Naive B cell (primary cell): ENCODE measurements at places on chromosomes 16 and 17. TPM values are rescaled to one million over a fixed set of nuclear protein-coding genes. Genes with fewer than 3 reads are reported as not detected.

Gene ARHGDIG
- not detected for polyA plus RNA-seq

GRCh38 chr17:39699818-39700147 lies at the start of gene ERBB2:
Gene ERBB2 (plus strand): TSS chr17:39700064. CDS start chr17:39700239, 175 bp downstream.
- DNase-seq = no peak

DNA sequence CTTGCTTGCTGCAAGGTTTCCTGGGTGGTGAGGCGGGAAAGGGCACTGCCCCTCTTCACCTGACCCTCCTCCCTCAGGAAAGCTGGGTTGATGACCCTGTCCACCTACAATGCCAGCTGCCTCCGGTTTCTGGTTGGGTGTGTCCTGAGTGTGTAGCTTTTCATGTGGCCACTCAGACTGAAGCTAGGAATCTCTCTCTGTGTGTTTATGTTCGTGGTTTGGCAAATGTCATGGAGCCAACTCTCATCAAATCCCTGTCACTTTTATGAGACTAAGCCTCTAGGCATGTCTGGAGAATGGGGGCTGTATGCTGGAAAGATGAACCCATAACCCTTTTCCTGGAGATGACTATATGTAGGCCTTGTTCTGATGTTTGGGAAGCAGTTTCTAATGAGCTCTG lies 17.1 kb downstream of the PLEKHG4 start:
- DNase-seq = no peak

Gene ABCC12
- polyA plus RNA-seq = not detected

Gene TAT
- polyA plus RNA-seq = not detected

Gene CLEC10A
- polyA plus RNA-seq = not detected

Gene CCL8
- not detected for polyA plus RNA-seq

DNA sequence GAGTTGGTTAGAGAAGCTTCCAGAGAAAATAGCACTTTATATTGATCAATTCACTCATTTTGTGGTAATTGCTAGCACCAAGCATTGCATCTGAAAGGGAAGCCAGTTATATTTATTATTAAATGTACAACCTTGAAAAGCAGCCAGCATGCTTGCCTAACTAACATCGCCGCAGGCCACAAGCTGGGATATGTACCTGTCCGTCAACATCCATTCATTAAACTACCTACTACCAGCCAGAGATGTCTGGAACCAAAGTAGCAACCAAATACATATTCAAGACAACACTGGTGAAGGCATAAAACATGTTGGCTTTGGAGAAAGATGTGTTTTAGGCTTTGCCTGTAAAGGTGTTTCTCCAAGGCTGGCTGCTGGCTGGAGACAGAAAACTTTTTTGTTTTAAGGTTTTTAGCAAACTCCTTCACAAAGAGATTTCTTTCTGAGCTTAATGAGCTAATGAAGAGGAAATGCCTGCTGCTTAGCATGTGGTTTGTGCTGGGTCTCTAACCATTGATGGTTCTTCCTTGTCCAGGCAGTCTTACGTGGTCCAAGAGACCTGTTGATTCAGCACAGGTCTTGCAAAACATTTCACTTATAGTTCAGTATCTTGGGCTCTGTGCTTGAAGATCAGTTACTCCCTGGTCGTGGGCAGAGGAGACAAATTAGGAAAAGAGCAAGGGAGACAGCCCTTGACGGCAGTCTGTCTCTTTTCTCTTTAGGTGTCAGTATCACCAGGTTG lies 3.1 kb downstream of the ITPRIPL2 start:
- no peak for DNase-seq

DNA sequence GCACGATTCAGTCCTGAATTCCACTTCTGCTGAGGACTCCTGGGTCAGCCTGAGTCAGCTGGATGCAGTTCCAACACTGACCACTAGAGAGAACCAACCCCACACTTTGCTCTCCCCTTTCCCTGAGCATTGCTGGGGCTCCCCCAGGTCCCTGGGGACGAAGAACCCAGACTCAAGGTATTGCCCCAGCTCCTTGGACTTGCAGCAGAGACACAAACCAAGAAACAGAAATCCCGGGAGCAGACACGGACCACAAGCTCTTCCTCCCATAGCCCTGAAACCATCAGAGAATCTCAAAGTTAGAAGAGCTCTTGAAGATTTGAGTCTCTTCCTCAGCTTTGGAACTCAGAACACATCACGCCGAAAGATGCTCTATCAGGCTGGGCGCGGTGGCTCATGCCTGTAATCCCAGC lies 678 bp upstream of the GH1 start:
- DNase-seq = peak; percentile 83

GRCh38 chr17:19487024-19487600 lies 46.5 kb upstream of the SLC47A1 start:
- no peak for DNase-seq

Gene SPEM3
- not detected for polyA plus RNA-seq

DNA sequence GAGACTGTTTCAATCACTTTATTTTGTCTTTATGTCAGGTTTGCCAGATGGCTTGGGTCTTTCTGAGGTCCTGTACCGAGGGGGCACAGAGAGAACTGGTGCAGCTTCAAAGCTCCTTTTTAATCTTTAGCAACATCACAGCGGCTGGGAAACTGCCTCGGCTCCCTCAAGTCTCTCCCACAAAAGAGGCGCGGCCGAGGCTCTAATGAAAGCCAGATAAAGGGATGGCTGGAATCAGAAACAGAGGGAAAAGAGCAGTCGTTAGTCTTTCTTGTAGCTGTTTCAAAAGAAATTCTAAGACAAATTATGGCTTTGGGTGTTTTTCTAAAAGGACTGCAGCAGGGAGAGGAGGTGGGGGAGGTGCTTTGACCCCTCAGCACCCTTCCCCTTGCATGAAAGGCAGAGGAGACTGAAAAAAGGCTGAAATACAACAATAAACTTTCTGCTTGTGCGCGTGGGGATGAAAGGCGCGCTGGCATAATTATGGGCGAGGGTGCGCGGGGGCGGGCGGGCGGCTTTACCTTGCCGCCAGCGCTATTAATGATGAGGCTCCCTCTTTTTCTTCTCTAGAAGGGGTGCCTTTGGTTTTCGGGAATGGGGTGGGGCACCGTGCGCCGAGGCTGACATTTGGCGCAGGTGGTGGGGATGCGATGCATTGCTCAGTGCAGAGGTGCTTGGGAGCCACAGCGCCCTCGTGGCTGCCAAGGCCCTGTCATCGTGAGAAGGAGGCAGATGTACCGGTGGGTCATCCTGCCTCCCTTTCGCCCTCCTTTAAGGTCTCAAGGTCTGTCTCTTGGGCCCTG lies 22.3 kb upstream of the BRD7 start:
- no peak for DNase-seq

DNA sequence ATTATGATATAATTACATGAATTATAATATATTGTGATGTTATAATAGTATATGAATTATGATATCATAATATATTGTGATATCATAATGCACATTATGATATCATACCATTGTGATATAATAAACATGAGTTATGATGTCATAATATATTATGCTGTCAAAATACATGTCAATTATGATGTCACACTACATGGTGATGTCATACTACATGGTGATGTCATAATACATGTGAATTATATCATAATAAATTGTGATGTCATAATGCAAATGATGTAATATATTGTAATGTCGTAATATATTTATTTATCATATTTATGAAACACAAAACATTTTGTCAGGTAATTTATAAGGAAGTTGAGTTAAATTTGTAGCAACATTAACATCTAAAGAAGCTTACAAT lies 1950.1 kb downstream of the TP53TG3F start:
- DNase-seq = no peak

Gene SPATA22
- not detected for polyA plus RNA-seq

Gene ADAM11
- polyA plus RNA-seq = 0.13 TPM

DNA sequence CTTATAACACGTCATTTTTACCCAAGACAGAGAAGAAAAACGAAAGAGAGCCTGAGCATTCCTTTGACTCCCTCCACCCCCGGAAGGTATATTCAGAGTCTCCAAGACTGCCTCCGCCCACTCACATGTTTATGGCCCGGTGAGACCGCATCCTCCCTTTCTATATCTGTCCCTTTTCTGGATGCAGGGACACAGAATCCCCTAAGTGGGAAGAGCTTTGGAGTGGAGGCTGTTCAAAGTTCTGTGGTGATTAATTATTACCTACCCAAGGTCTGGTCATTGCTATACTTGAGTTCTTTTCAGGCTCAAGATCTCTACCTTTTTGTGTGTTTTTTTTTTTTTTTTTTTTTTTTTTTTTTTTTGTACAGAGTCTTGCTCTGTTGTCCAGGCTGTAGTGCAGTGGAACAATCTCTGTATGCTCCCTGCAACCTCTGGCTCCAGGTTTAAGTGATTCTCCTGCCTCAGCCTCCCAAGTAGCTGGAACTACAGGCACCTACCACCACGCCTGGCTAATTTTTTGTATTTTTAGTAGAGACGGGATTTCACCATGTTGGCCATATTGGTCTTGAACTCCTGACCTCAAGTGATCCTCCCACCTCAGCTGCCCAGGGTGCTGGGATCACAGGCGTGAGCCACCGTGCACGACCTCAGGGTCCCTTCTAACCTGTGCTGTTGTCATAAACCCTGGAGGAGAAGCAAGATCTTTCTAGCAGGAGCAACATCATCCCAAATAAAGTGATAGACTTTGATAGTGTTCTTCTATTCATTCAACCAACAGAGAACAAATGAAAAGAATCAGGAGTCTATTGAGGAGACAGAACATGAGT lies 407.1 kb downstream of the WWOX start:
- DNase-seq = no peak

Gene KRTAP4-1
- not detected for polyA plus RNA-seq

DNA sequence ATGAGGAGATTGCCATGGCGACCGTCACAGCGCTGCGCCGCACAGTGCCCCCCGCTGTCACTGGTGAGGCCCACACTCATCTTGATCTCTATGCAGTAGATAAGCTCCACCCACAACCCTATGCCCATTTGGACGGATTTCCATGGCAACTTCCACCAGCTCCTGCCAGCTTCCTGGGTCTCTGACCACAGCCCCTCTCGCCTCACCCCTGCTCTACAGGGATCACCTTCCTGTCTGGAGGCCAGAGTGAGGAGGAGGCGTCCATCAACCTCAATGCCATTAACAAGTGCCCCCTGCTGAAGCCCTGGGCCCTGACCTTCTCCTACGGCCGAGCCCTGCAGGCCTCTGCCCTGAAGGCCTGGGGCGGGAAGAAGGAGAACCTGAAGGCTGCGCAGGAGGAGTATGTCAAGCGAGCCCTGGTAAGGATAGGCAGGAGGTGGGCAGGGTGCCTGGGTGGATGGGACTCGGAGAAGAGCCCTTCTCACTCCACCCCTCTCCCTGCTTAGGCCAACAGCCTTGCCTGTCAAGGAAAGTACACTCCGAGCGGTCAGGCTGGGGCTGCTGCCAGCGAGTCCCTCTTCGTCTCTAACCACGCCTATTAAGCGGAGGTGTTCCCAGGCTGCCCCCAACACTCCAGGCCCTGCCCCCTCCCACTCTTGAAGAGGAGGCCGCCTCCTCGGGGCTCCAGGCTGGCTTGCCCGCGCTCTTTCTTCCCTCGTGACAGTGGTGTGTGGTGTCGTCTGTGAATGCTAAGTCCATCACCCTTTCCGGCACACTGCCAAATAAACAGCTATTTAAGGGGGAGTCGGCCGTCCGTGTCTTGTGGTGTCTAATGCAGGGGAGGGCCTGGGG lies 4.3 kb downstream of the ALDOA start:
- DNase-seq = no peak

- no peak for DNase-seq
These were observed 14.6 kb downstream of the SMTNL2 start for GRCh38 chr17:4598776-4599504.

DNA sequence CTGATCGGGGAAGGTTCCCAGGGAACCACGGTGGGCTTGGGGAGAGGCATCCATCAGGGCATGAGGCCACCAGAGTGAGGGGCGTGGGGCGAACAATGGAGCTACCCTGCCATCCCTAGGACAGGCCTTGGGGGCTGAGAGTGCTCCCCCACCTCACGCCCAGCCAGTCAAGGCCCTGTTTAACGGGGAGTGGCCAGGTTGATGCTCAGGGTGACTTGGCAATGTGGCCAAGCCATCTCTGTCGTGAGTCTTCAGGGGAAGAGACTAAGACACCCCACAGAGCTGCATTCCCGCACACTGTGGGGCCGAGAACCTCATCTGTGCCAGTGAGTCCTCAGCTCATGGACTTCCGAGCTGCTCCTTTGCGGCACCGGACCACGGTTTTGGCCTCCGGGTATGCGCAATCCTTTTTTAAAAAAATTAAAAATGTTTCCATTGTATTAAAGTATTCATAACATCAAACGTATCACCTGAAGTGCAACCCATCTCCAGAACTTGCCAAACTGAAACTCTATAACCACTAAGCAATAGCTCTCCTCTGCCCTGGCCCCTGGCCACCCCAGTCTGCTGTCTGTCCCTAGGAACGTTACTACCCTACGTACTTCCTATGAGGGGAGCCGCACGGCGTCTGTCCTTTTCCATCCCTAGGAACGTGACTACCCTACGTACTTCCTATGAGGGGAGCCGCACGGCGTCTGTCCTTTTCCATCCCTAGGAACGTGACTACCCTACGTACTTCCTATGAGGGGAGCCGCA lies 71.8 kb upstream of the DOC2B start:
- no peak for DNase-seq

GRCh38 chr17:69802045-69802740 lies 272.8 kb upstream of the KCNJ16 start:
- no peak for DNase-seq

Gene NEK8
- polyA plus RNA-seq = 26.1 TPM

Gene ANKFN1
- not detected for polyA plus RNA-seq

DNA sequence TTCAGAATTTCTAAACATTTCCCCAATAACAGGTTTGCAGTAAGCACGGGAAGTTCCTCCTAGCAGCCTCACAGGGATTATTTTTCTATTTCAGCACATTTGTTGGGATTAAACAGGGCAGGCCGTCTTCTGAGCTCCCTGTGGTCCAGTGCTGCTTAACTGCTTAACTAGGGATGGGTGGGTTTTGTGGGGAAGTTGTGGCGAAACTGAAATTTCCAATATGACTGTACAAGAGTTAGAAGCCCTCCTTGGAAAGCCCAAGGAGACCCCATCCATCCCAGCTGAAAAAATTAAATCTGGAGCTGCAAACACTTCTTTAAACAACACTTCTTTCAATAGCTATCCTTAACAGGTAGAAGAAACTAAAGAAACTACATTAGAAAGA lies 22.2 kb downstream of the FAM117A start:
- no peak for DNase-seq

GRCh38 chr16:69936751-69937211 lies 14.4 kb upstream of the CLEC18A start:
- no peak for DNase-seq

DNA sequence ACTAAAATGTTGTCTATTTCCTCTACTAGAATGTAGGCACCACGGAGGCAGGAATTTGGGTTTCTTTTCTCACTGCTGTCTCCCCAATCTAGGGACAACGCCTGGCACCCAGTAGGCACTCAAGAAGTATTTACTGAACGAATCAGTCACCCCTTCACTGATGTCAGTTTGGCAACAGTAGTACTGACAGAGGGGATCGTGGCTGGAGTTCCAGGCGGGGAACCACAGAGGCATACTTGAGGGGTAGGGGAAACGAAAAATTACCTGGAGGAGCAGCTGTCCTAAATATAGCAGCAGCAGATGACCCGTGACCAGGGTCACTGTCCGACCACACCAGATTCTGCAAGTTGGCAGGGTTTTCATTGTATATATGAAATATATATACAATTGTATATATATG lies 33.3 kb downstream of the TRIM25 start:
- no peak for DNase-seq

DNA sequence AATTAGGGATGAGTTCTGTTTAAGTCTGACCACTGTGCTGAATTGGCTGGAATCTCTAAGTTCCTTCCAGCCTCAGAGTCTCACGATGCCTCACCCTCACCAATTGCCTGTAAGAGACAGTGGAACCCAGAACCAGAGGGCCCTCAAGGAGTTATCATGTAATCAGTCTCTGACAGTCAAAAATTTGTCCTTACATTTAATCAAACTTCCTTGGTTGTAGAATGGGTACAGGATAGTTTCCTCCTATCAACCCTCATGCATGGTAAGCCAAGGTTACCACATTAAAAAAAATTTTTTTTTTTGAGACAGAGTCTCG lies 83.2 kb downstream of the CDK5R1 start:
- no peak for DNase-seq
